GM23248 (cell line): ENCODE measurements at places on chromosomes 1 and 21.

DNA sequence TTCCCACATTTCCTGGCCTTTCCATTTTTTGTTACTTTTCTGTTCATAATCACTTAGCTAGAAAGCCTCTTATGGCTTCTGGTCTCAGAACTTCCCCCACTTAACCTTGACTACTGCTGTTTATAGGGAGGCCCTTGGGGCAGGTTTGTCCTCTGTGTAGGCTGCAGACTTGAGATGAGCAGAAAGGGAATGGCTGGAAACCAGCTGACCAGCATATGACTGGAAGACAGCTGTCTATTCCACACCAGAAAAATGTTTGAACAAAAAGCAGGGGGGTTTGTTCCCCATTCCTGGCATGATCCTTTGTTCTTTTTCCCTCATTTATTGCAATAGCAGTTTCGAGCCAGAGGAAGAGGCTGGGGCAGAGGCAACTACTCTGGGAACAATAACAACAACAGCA is 4.9 kb upstream of the SH3D21 start:
- no peak for DNase-seq

GRCh38 chr1:210624722-210625121 is 296.0 kb downstream of the HHAT start:
- no peak for DNase-seq

GRCh38 chr21:26818906-26819305 is 26.3 kb downstream of the ADAMTS1 start:
- no peak for DNase-seq

DNA sequence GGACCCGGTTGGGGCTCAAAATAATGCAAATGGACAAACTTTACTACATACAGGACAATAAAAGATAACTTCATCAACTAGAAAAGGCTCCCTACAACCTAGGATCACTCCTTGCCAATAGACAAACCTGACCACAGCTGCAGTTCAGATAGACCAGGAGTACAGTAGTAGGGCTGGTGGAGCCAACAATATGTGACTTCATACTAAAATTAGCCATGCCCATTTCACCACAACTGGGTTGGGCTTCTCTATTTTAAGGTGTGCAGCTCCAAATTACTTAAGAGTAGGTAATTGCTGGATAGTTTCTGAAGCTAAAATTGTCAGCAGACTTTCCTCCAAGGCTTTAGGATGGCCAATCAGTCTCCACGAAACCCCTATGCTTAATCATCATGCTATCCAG is 3.9 kb downstream of the DENND1B start:
- DNase-seq, result no peak

DNA sequence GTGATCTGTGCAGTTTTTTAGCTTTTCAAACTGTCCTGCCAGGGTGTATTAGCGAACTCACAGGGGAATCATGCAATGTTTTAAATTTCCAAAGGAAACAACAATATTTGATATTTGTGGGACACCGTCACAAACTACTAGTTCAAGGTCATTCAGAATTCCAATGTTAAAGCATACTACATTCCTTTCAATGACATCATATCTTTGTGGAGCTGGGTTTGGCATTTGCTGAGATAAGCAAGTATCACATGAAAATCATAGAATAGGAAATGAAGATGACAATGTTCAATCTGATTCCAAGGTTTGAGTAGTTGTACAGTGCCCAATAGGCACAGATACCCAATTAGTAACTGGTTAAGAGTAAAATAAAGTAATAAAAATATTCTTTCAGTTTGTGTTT is 35.6 kb downstream of the NUF2 start:
- DNase-seq, result peak; percentile 10

- no peak for DNase-seq
Measured at GRCh38 chr1:176066709-176067108, 140.4 kb downstream of the COP1 start.

DNA sequence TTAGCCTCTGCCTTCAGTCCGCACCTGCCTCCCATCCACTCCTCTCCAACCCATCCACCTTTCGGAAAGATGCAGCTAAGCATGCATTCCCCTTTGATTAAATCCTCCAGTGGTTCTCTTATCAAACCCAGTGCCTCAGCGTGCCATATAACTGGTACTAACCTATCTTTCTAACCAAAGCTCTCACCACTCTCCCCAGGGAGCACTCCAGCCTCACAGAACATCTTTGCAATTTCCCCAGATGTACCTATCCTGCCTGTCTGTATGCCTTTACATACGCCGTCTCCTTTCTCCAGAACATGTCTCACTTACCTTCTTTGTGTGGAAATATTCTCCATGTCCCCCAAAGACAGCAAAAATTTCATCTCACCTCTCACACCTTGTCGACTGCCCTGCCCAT is 80.0 kb downstream of the SLC25A24 start:
- DNase-seq, result no peak

- no peak for DNase-seq
Measured at GRCh38 chr1:29801003-29801402, 564.7 kb downstream of the PTPRU start.

GRCh38 chr1:36835696-36836095 is 198.6 kb downstream of the GRIK3 start:
- no peak for DNase-seq

- DNase-seq, result peak; percentile 54
Measured at GRCh38 chr1:63612564-63612963, 19.4 kb downstream of the PGM1 start.

GRCh38 chr1:41627491-41628280 is 143.2 kb upstream of the EDN2 start:
- DNase-seq, result no peak

GRCh38 chr1:26785611-26786436 is 1.9 kb upstream of the PIGV start:
- DNase-seq, result peak; percentile 56

GRCh38 chr1:9890224-9890731 is 19.8 kb downstream of the CTNNBIP1 start:
- peak; percentile 95 for DNase-seq

- no peak for DNase-seq
Measured at GRCh38 chr1:29409616-29410015, 173.3 kb downstream of the PTPRU start.

DNA sequence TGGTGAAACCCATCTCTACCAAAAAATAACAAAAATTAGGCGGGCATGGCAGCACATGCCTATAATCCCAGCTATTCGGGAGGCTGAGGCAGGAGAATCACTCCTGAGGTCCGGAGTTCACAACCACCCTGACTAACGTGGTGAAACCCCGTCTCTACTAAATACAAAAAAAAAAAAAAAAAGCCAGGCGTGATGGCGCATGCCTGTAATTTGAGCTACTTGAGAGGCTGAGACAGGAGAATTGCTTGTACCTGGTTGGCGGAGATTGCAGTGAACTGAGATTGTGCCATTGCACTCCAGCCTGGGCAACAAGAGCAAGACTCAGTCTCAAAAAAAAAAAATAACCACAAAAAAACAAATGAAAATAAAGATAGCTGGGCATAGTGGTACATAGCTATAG is 42.3 kb downstream of the CC2D1B start:
- no peak for DNase-seq

DNA sequence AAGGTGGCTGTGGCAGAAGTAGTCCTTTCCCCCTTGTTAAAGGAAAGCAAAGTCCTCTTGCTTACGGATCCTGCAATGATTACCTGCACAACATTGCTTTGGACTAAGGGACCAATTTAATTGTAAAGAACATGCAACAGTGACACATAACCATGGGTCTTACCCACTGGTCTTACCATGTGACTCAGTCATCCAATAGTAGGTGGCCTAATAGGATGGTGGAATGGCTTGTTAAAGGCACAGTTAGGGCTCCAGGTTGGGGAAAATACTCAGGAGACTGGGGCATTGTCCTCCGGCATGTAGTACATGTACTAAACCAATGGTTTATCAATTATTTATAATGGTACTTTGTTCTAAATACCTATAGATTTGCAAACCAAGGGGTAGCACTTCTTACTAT is 2.1 kb upstream of the YIPF1 start:
- no peak for DNase-seq

GRCh38 chr1:76444773-76445172 is 370.2 kb downstream of the ST6GALNAC3 start:
- DNase-seq, result no peak

DNA sequence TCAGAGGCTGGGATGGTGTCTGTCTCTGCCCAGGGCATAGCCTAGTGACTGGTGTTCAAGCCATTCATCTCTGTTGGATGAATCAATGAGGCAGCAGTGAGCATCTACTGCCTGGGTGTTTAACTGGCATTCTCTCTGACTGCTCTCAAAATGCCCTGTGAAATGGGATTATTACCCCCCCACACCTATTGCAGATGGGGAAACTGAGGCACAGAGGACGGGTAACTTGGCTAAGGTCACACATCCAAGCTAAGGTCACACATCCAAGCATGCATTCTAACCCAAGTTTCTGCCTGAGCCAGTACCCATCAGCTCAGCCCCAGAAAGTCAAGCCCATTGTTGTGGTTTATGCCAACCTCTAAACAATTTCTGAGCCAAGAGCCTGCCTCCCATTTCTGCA is 5.0 kb downstream of the TTC39A start:
- no peak for DNase-seq

DNA sequence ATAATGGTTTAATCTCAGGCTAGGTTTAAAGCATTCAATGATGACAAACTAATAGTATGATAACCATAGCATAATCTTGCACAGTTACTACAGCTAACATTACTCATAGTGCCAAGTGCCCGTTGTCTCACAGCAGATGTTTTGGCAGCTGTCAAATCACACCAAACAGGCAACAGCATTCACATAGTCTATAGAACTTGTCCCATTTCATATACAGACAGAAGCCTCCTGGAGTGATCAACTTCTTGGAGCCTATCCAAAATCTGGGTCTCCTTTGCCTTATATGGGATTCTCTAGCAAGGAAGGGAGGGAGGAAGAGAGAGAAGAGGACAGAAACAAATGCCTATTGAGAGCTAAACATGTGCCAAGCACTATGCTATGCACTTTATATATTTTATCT is 250.6 kb upstream of the ZP4 start:
- no peak for DNase-seq

GRCh38 chr1:212760126-212760823 is 31.3 kb downstream of the NSL1 start:
- peak; percentile 51 for DNase-seq

- DNase-seq, result peak; percentile 40
Measured at GRCh38 chr1:175922254-175922881, 179.0 kb upstream of the TNR start.

- peak; percentile 94 for DNase-seq
Measured at GRCh38 chr1:94541246-94542087, at the start of gene F3. Gene F3 (minus strand): TSS chr1:94541759. CDS start chr1:94541636, 123 bp downstream.

DNA sequence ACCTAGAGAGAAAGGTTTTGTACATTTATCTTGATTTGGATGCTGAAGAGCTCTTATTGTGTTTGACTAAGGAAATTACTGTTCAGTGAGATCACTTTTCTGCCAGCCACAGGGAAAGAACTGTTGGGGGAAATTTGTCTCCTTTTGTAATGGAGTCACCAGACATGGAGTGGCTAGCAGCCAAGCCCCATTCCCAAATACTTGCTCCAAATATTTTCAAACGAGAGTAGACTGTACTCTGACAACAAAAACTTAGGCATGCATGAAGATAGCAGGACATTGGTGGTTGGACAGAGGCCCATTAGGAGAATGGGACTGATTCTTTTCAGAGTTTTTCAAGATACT is 21.1 kb downstream of the IPO9 start:
- peak; percentile 86 for DNase-seq

DNA sequence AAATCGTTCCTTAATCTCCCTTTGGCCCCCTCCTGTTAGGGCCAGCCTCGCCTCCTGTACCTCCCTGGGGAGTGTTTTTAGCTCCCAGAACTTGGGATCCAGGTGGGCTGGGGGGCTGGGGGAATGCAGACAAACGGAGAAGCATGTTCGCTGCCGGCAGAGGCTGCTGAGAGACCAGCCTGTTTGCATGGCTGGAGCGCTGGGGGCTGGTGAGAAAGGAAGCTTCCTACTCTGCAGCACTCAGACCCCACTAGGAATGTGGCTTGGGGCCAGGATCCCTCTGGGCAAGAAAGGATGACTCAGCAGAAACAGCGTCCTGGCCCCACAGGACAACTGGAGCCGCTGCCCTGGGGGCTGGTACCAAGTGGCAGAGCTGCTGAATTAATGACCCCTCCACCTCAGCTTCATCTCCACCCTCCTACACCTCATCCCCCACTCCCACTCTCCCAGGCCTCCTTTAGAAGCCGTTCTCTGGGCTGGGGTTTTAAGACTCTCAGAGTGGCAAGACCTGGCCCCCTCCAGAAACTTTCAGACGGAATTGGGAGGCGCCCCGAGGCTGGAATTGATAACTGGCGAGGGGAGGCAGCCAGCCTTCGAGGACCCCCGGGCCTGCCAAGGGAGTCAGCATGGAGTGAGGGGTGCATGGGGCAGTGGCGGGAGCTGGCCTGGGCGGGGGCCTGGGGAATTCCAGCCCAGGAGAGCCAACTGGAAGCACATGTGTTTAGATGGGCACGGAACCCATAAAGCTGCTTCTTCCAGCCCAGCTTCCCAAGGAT is 28.5 kb upstream of the EPS8L3 start:
- DNase-seq, result peak; percentile 93

DNA sequence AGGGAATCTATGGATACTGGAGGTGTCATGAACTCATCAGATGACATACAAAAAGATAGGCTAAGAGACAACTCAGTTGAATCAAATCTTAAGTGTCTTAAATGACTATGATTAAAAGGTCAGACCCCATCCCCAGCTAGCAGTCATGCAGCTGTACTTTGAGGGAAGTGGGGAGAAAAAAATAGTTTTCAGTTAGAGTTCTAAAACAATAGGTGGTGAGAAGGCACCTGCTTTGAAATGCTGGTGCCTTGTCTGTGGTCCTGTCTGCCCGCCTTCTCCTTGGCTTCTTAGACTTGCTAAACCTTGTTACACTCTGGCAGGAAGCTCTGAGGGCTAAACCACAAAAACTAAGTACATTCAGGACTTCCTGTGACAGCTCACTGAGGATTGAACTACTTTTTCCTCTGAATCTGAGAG is 15.3 kb downstream of the CD2 start:
- DNase-seq, result peak; percentile 53

DNA sequence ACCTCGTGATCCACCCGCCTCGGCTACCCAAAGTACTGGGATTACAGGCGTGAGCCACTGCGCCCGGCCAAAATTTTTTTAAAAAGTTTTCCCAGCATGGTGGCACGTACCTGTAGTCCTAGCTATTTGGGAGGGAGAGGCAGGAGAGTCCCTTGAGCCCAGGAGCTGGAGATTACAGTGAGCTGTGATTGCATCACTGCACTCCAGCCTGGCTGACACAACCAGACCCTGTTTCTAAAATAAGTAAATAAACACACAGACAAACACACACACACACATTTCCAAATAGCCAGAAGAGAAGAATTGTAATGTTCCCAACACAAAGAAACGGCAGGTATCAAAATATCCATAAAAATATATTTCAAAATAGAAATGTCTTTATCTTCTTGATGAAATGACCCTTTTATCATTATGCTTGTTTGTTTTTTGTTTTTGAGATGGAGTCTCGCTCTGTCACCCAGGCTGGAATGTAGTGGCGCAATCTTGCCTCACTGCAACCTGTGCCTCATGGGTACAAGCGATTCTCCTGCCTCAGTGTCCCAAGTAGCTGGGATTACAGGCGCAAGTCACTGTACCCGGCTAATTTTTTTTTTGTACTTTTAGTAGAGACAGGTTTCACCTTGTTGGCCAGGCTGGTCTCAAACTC is 9.3 kb downstream of the HES2 start:
- DNase-seq, result no peak
